Stimulated activated CD4-positive, alpha-beta T cell treated with anti-CD3 and anti-CD28 coated beads, Interleukin-12 subunit alpha, Interleukin-12 subunit beta, amount 100 ng/mL, for 48 hours (primary cell): ENCODE measurements at places on chromosomes 13 and 19.
A peak's percentile ranks its signal among the peaks of the same experiment; 100 is the strongest.

- no peak for DNase-seq
Observed at GRCh38 chr13:49225223-49226042, 5.3 kb downstream of the MLNR start.

- no peak for DNase-seq
Observed at GRCh38 chr13:26965952-26966700, 205.5 kb downstream of the USP12 start.

GRCh38 chr19:16497042-16497441 lies 848 bp downstream of the C19orf44 start:
- DNase-seq, result no peak

DNA sequence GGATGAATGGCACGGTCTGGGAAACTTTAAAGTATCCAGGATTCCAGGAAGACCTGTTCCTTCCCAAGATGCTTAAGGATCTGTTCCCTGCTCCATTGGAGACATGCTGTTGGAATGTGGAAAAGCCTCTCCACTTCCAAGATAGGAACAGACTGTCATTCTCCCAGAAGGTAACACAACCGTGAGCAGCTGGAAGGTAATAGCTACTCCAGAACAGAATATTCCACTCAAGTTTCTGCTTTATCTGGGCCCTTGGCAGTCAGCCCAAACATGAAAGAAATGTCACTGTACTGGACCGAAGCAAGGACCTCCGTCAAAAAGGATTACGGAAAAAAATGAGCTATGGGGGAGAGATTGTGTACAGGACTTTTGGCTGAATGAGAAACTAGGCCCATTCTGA lies 420.9 kb upstream of the NBEA start:
- DNase-seq, result no peak

GRCh38 chr13:22447132-22447886 lies 733.5 kb upstream of the SGCG start:
- DNase-seq, result no peak

- DNase-seq, result no peak
Observed at GRCh38 chr19:18298601-18299000, 17.2 kb upstream of the JUND start.

DNA sequence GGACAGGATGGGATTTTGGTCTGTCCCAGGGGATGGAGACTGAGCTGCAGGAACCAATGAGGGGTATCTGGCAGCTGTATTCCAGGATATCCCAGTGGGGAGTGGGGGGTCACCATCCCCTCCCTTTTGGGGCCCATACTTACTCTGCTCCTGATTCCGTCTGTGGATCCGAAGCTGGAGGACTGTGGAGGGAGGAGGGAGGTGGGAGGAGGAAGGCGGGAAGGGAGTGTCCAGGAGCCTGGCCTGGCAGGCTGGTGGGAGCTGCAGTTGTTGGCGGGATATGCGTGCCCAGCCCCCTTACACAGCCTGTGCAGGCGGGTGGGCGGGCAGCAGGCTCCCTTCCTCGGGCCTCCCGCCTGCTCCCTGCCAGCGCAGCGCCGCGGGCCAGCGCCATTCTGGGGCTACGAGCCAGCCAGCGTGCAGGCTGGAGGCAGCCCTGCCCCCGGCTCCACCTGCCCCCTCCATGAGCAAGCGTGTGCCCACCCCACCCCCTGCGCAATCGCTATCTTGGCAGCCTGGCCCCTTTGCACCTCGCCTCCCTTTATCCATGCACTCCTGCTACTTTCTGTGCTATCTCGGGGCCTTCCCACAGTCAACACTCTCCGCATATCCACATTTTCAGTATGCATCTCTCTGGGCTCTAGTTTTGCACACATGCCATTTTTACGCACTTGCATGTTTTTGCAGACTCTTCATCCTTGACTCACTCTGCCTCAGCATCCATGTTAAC lies 2.8 kb downstream of the MAMSTR start:
- DNase-seq, result no peak

GRCh38 chr13:112685896-112686295 lies 3.9 kb upstream of the ATP11A start:
- no peak for DNase-seq

DNA sequence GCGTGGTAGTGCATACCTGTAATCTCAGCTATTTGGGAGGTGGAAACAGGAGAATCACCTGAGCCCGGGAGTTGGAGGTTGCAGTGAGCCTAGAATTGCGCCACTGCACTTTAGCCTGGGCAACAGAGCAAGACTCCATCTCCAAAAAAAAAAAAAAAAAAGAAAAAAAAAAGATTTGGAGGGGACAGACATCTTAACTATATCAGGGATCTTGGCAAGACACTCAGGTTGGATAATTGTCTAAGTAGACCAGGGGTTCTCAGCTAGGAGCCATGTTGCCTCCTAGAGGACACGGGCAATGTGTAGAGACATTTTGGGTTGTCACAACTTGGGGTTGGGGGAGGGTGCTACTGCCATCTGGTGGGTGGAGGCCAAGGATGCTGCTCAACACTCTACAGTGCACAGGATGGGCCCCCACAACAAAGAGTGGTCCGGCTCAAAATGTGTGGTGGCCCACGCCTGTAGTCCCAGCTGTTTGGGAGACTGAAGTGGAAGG lies 1.9 kb upstream of the ZNF580 start:
- peak; percentile 52 for DNase-seq

GRCh38 chr19:48745208-48745995 lies 1.3 kb downstream of the IZUMO1 start:
- DNase-seq, result peak; percentile 43

DNA sequence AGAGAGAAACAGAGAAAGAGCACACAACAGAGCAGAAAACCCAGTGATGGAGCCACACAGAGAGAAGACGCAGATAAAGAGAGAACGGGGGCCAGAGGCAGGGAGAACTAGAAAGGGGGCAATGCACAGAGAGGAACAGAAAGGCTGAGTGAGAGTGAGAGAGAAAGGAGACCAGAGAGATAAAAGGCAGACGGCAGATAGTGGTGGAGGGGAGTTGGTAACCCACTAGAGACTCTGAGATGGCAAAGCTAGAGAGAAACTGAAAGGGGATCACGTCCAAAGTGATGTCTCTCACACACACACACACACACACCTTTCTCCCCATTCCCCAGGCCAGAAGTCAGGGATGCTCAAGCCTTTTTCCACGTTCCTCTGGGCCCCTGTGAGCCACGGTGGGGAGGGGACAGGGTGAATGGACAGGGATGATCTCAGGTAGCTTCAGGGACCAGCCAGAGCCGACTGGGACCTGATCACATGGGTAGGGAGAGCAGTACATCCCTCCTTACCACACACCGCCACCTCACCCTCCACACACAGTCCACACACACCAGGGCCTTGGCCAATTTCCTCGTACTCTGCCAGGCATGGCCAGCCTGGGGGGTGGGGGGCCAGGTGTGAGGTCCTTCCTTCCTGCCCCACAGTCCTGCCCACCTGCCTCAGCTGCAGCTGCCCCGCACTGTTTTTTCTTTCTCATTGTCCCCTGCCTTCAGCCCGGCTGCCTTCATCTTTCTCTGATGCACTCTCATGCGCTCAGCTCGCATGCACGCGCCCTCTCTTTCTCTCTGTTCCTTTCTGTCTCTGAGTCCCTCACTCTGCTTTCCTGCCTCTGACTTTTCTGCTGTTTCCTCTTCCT lies 22.5 kb upstream of the POU2F2 start:
- no peak for DNase-seq

DNA sequence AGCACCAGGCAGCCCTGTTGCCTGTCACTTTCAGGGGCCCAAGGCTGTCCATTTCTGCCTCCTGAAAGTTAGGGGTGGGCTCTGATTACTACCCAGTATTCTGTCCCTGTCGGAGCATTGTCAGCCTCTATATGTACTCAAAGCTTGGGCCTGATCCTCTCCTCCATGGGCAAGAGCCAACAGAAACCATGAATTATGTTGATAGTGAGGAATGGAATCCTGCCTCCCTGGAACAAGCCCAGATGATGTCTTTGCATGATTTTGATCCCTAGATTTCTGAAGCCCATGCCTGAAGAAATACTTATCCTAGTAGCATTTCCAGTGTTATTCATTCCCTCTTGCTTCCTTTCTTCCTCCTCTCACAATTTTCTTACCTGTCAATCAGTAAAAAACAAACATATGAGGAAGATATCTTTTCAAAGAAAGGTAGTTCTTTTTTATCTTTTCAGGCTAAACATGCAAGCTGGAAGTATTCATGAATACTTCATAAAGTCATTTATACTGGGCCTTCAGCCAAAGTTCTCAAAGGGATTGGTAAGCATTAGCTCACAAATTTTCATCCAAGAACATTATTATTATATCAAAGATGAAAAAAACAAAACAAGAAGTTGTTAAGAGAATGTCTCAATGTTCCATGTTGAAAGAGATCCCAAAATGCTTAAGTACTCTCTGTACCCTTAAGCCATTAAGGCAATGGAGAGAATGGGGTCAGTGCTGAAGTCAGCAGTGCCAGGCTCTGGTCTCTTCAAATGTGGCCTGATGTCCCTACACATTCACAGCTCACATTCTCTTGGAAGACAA lies 171.7 kb downstream of the NHLRC3 start:
- no peak for DNase-seq

- DNase-seq, result no peak
Observed at GRCh38 chr19:44687888-44688287, 11.1 kb upstream of the CEACAM16 start.

- no peak for DNase-seq
Observed at GRCh38 chr13:114120591-114121011, 11.8 kb downstream of the RASA3 start.

DNA sequence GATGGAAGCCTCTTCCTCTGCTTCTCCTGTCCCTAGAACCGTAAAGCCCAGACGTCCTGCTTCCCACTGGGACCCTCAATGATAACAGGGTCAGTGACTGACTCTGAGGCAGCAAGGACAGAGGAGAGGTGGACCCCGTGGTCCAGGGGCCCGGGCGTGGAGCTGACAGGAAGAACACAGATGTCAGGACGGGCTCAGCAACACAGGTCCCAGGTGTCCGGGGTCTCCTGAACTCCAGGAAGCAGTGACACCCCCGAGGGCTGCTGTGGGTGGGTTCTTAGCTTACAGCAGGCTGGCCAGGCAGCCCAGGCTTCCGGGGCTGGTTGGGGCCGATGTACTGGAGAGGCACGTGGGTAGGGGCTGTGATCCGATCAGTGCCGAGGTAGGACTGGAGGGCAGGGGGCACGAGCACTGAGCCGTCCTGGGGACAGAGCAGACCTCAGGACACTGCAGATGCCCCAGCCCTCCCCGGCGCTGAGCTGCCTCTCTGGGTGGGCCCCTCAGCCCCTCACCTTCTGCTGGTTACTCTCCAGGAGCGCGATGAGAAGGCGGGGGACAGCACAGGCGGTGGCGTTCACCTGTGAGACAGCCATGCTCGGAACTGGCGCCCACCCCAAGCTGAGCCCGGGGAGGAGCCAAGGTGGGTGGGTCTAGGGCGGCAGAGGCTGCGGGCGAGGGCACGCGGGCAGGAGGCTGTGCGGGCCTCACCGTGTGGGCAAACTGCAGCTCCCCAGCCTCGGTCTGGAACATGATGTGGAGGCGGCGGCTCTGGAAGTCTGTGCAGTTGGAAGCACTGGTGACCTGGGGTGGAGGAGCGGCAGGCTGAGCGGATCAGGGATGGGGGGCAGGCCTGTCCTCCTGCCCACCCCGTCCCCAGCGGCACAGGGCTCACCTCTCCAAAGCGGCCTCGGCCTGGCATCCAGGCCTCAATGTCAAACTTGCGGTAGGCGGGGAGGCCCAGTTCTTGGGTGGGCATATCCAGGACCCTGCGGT lies 3.6 kb upstream of the CCER2 start:
- no peak for DNase-seq

GRCh38 chr13:93248627-93249047 lies 22.0 kb downstream of the GPC6 start:
- DNase-seq, result no peak

GRCh38 chr19:3073159-3073563 lies 10.9 kb upstream of the TLE5 start:
- no peak for DNase-seq

DNA sequence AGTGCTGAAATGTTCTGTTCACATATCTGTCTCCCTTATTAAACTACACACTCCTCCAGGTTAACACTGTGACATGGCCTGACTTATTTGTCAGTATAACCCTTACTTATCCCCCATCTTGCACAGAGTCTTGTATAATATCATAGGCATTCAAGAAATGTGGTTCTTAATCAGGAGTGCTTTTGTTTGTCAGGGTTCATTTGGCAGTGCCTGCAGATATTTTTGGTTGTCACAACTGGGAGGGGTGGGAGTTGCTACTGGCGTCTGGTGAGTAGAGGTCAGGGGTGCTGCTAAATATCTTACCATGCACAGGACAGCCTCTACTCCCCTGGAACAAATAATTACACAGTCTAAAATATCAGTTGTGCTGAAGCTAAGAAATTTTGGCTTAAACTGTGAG lies 20.4 kb upstream of the OBI1 start:
- DNase-seq, result no peak

GRCh38 chr13:101343128-101343787 lies 73.0 kb downstream of the NALCN start:
- DNase-seq, result no peak

- no peak for DNase-seq
Observed at GRCh38 chr13:40141859-40142555, 486.5 kb downstream of the COG6 start.

DNA sequence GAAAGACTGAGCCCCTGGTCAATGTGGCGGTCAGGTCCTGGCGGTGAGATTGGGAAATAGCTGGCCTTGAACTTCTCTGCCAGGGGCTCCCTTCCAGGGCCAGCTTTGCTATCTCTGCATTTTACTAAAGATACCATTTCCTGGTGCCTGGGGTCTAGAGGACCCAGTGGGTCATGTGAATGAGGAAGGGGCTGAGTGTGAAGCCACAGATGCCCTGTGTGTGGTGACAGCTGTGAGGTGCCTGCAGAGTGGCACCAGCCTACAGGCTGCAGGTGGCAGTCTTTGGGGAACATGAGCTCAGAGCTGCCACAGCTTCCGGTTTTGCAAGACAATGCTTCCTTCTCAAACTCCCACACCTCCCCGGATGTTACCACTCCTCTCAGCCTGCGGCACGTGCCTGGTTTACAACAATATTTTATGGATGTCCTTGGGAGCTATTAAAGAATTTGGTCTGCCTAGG lies 5.2 kb upstream of the MLNR start:
- DNase-seq, result peak; percentile 15

DNA sequence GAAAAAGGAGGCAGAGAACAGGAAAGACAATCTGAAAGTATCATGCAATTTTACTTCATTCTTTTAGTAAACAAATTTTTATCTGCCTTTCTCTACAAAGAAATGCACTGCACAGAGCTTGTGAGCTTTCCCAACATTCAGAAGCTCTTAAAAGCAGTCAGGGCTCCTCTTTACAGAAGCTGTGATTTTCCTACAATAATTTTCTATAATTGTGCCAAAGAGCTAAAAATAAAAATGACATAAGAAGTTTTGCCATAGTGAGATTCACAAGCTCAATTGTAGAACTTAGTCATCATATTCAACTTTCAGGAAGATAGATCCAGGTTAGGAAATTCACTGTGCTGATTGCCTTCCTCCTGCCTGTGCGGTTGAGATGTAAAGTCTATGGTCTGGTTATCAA lies 341.4 kb downstream of the PCDH9 start:
- DNase-seq, result no peak

DNA sequence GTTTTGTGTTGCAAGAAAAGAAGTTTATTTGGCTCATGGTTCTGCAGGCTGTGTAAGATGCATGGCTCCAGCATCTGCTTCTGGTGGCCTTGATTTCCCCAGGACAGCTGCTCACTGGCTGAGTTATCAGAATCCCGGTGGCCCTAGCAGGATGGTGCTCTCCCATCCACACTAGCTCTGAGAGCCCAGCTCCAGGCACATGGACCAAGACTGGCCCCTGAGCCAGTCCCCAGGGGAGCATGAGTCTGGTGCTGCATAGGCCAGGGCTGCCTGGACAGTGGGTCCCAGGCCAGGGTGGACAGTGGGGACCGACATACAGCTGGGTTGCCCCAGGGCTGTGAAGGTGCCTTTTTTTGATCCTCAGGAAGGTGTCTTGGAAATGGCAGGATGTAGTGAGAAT lies 10.4 kb downstream of the ADGRE2 start:
- no peak for DNase-seq
